Ovary (tissue), 10 donors: ENCODE measurements at places on chromosomes 5 and 9.

DNA sequence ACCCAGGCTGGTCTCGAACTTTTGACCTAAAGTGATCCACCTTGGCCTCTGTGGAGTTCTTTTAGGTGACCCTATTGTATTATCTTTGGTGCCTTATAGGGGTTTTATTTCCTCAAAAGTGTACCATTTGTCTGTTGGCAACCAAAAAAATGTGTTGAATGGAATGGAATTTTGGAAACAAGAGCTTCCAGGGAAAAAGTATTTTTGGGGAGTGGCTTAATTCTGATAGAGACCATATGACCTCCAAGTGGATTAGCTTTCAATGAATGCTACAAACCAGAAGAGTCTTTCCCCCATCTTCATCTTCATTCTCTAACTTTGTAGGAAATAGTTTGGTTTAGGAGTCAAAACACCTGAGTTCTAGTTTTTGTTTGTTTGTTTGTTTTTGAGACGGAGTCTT is 3.4 kb upstream of the OGN start:
- no peak for DNase-seq

DNA sequence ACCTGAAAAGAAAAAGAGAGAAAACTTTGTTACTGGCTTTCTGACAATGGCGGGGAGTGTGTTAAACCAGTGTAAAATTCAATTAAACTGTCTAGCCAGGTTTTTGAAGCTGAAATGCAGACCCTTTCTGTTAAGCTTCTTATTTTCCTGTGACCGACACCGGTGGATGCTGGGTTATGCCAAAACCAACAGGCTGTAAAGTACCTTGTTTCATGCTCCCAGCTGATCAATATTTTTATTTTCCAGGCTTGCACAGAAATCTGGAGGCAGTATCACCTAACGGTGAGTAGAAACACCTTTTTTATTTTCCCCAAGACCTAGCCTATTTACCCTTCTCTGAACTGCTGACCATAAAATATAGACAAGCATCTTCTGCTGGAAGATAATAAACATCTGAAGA is 94.9 kb upstream of the GRHPR start:
- DNase-seq = no peak

GRCh38 chr5:90871391-90871991 is 312.9 kb downstream of the ADGRV1 start:
- no peak for DNase-seq

DNA sequence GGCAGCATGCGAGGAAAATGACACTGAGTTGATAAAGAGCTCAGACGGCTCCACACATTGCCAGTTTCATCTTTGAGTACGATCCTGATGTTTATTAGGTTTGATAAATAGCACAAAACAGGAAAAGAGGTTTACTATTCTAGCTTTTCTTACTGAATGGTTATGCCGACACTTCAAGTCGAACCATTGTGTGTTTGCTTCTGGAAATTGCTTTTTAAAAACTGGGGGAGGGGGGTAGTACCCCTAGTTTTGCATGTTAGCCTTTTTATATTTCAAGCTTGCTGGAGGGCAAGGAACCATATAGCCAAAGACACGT is 5.2 kb downstream of the PTCH1 start:
- DNase-seq = no peak

DNA sequence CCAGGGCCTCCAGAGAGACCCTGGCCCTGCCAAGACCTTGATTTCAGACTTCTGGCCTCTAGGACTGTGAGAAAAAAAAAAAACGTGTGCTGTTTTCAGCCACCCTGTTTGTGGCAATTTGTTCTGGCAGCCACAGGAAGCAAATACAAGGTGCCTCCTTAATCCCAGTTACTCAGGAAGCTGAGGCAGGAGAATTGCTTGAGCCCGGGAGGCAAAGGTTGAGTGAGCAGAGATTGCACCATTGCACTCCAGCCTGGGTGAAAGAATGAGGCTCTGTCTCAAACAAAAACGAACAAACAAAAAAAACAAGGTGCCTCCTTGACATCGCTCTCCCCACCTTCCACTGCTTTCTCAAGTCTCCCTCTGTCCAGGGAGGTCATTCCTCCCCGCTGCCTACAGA is 98.0 kb downstream of the GABBR2 start:
- DNase-seq = no peak
